Muscle of arm (tissue), 14 donors: ENCODE measurements at places on chromosomes 6 and 20. TPM values are rescaled to one million over a fixed set of nuclear protein-coding genes. Genes with fewer than 3 reads are reported as not detected.

GRCh38 chr20:1711826-1712601, 54.4 kb upstream of the SIRPG start:
- no peak for DNase-seq

DNA sequence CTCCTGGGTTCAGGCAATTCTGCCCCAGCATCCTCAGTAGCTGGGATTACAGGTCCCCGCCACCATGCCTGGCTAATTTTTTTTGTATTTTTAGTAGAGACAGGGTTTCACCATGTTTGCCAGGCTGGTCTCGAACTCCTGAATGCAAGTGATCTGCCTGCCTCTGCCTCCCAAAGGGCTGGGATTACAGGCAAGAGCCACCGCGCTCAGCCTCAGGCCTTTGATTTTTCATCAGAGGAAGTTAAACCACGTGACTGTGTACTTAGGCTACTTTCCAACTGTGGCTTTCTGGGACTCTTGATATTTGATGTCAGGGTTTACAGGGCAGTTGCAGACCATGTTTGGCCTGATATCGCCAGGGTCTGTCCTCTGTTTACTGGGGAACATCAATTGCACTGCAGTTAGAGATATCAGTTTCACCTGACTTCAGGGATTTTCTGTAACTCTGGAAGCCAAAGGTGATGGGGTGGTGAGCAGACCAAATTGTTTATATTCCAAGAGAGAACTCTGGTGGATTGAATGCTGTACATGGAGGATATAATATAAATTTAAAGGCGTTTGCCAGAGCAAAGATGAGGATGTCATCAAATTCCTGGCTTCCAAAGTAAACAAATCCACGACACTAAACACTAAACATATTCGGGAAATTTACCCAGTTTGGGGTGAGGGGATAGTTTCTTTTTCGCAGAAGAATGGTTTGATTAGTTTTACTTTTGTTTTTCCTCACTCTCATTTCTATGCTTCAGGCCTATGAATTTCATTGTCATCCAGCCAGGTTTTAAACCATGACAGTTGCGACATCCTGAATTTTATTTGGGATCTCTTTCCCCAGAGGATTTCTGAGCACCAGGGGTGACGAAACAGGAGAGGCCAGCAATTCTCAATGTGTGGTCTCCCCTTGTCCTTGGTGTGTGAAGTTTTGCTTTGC, 4.2 kb downstream of the PSMF1 start:
- DNase-seq, result no peak

DNA sequence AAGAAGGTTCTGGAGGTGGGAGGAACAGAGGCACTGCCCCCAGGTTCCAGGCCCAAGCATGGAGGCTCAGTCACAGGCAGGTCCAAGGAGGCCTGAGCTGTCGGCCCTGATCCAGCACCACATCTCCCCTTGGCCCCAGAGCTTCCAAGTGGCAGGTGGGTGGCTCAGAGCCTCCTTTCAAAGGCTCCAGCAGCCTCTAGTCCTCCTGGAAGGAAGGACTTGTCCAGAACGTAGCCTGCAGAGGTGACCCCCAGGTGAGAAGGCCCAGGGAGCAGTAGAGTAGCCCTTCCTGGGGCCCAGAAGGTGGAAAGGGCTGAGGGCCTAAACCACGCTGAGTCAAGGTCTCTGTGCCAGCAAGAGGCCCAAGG, 7.7 kb downstream of the TFEB start:
- DNase-seq, result no peak

Gene RAD21L1
- not detected for polyA plus RNA-seq

GRCh38 chr6:11196511-11197174, 35.8 kb downstream of the NEDD9 start:
- no peak for DNase-seq

Gene EPHA7
- 18.9 TPM for polyA plus RNA-seq

Gene HAO1
- polyA plus RNA-seq, result 0.09 TPM

- DNase-seq, result no peak
Observed at GRCh38 chr6:163170294-163170883, 244.1 kb upstream of the QKI start.

Gene PPP1R14C
- 69.9 TPM for polyA plus RNA-seq

DNA sequence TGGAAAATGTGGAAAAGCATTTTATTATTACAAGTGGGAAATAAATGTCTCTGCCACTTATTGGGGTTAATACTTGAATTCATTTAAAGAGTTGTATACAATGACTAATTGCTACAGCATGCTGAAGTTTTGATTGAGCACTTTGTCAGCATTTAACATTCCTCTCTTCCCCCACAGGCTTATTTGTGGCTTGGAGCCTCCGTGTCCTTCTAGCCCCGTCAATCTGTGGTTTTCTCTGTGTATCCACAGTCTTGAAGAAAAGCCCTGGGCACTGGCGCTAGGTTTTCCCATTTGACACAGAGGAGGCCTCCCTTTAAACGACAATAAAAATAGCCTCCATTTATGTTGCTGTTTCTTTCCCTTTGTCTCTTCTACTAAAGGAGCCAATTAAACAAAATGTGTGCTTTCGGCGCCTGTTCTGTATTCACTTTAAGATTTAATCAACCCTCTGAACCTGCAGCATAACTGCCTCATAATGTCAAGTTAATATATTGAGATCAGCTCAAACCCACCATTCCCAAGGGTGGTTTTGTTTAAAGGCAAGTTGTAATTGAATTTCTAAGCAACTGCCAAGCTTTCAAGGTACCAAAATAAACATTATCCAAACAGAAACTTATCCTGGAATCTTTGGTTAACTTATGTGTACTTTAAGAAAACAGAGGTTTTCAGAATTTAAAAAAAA, 326.6 kb upstream of the RNF24 start:
- DNase-seq, result no peak

GRCh38 chr6:75114806-75115205, 91.0 kb downstream of the COL12A1 start:
- DNase-seq, result no peak

DNA sequence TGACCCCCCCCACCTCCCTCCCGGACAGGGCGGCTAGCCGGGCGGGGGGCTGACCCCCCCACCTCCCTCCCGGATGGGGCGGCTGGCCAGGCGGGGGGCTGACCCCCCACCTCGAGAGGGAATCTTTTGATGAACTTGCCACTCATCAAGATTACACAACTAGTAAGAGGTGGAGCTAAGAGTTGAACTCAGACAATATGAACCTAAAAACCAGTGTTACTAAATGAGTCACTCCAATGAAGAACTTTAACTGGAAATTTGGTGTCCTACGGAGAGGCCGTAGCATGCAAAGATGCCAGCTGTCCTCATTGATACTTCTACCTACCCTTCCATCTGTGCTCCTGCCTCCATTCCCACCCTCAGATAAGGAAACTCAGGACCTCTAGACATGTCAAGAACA, 42.8 kb downstream of the PFDN4 start:
- no peak for DNase-seq

Gene TMC2
- not detected for polyA plus RNA-seq

GRCh38 chr6:96743496-96743895, 93.8 kb downstream of the GPR63 start:
- DNase-seq, result no peak

DNA sequence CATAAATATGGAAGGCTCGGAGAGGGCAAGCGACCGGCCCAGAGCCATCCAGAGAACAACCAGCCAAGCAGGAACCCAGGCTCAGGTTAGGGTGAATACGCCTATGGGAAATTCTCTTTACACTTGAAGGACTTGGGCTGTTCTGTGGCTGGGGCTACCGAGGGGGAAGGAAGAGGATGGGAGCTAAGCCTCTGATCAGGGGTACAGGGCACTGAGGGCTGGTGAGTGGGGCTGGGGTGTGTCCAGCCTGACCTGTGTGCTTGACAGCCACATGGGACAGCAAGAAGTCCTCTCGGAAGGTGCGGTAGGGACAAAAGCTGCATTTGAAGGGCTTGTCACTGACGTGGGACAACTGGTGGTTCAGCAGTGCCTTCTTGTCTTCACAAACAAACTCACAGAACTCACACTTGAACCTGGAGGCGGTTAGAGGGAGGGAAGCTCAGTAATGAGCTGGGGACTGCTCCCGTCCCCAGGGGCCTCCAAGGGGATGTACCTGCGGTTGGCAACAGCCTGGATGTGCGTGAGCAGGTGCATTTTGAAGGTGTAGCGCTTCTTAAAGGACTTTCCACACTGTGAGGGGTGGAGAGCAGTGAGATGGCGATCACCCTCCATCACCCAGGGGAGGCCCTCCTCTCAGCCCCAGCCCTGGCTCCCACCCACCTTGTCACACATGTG, 11.9 kb downstream of the ZNF335 start:
- no peak for DNase-seq

Gene CLVS2
- 0.50 TPM for polyA plus RNA-seq
